ENCODE measurements at places on chromosomes 5 and 9. TPM values are rescaled to one million over a fixed set of nuclear protein-coding genes. Genes with fewer than 3 reads are reported as not detected.

CATSPER3 gene
- not detected for total RNA-seq

- no peak for DNase-seq
Measured at GRCh38 chr9:123376218-123377071, 20.4 kb downstream of the CRB2 start.

IARS1 gene
- 180 TPM for total RNA-seq

DNA sequence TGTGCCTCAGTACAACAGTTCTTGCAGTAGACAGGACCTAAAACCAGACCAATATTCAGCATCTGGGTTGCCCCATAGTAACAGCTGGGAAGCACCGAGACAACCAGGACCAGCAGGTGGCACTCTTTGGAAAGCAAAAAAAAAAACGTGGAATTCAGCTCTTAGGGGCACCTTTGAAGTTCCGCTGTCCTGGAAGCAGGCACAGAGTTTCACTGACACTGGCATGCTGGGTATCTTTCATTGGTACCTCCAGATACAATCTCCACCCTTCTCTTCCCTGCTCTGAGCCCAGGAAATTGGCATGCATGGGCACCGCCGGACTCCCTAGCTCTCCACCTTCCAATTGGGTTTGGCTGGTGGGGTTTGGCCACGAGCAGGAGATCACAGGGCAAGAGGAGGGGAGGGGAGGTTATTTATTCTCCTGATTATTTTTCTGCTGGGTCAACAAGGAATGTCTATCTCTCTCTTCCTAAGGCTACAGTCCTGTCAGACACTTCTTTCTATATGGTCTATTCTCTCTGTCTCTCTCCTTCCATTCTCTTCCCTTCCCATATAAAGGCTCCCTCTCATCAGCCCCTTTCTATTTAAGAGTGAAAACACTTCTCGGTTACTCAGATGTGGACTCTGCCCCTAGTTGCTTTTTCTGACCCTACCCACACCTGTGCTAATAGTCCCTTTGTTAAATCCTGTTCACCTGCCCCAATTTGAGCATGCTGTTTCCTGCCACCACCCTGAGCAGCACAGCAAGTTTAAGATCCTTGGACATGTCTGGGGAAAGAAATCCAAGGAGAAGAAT, 1.9 kb upstream of the IDNK start:
- DNase-seq: peak; percentile 78

GRCh38 chr9:14203356-14204056, 110.4 kb downstream of the NFIB start:
- no peak for DNase-seq

DNA sequence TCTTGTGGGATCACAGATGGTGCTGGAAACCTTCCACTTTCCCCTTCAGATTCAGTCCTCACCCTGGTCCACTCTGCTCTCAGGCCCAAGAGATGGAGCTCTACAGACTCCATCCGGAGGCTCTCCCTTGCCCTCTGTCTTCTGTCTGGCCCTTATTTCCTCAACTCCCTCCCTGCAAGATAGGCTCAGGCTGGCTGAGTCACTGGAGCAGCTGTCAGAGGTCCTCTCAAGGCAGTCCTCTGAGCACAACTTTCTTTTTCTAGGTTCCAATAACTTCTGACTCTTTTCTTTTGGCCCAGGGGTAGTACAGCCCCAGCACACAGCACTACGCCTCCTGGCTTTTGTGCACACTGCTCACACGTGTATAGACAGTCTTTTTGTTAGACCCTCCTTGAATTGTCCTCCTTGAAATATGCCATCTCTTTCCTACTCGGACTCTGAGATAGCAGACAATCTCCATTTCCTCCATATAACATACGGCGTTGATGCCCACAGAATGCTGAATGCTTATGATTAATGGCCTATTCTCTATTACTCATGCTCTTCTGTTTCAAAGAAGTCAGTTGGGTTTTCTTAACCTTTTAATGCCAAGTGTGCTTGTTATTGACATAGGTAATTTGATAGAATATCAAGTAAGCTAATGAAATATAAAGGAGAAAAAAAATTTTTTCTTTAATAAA, 193.1 kb downstream of the SLC12A2 start:
- DNase-seq: no peak

DNA sequence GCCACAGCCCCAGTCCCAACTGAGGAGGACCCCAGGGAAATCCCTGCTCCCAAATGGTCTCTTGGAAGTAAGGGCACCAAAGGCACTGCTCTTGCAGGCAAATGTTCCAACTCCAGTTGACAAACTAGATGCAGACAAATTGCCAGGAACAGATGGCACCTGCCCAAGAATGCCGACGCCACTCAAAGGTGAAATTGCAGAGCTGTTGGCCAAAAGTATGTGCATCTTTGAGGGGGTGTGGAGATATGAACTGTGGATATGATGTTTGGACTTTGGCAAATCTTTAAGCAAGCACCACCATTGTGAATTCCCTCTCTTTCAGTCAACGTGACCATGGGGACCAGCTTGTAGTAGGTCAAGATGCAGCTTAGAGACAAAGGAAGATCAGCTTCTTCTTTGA, 12.0 kb upstream of the CPLX2 start:
- no peak for DNase-seq

PRR16 gene
- total RNA-seq: not detected

- no peak for DNase-seq
Measured at GRCh38 chr5:150092159-150092787, 5.9 kb upstream of the CSF1R start.

DNA sequence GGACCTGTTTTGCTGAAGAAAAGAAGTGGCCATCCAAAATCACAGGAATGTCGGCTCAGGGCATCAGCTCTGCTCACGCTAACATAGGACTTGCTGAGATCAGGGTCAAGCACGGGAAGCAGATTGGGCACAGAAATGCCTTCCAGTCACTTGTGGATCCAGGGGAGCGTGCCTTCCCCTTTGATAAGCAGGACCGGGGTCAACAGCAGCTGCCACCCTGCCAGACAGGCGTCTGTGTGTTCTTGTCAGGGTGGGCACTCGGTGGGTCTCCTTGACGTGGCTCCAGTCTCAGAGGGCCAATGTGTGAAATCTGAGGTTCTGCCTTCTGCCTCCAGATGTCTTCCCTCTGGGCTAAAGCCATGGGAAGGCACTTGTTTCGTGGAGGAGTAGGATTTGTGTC, 313.7 kb upstream of the IRX4 start:
- DNase-seq: no peak

DNA sequence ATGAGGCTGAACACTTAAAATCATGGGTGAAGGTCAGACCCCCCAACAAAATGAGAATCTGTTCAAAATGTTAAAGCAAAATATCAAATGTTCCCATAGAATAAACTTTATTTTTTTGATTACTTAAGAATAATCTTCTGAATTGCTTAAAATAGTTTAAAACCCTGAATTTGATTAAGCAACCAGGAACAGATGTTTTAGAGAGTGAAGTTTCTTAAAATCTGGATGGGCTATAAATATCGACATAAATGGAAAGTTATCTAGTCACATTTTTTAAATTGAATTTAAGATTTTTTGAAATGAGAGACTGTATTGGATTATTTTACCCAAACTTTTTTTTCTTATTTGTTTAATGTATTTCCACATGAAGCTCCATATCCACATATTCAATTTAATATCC, 98.5 kb downstream of the ADAMTS12 start:
- DNase-seq: no peak

GRCh38 chr9:27634879-27635278, 61.6 kb upstream of the C9orf72 start:
- no peak for DNase-seq

DNA sequence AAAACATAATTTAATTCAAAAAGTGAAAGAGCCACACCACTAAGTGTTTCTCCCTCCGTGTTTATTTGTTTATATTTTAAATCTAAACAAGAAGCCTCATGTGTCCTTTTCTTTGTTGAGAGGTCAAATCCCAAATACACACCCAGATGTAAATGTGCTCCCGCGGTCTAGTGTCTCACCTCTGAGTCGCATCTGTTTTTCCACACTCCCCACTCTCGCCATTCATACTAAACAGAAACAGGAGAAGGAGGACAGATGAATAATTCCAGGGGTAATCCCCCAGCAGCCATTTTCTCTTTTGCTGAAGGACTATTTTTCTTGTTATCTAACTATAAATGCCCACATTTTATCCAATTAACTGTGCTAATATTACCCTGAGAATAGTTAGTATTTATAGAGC, 361.6 kb upstream of the RIOK2 start:
- DNase-seq: no peak

GRCh38 chr5:77843570-77844372, 67.6 kb upstream of the TBCA start:
- DNase-seq: peak; percentile 68

DNA sequence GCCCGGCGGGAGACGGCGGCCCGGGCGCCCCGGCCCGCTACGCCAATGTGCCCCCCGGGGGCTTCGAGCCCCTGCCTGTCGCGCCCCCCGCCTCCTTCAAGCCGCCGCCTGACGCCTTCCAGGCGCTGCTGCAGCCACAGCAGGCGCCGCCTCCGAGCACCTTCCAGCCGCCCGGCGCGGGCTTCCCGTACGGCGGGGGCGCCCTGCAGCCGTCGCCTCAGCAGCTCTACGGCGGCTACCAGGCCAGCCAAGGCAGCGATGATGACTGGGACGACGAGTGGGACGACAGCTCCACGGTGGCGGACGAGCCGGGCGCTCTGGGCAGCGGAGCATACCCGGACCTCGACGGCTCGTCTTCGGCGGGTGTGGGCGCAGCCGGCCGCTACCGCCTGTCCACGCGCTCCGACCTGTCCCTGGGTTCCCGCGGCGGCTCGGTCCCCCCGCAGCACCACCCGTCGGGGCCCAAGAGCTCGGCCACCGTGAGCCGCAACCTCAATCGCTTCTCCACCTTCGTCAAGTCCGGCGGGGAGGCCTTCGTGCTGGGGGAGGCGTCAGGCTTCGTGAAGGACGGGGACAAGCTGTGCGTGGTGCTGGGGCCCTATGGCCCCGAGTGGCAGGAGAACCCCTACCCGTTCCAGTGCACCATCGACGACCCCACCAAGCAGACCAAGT, 723 bp downstream of the SNX18 start:
- peak; percentile 80 for DNase-seq

HAPLN1 gene
- total RNA-seq: 2.3 TPM

DNA sequence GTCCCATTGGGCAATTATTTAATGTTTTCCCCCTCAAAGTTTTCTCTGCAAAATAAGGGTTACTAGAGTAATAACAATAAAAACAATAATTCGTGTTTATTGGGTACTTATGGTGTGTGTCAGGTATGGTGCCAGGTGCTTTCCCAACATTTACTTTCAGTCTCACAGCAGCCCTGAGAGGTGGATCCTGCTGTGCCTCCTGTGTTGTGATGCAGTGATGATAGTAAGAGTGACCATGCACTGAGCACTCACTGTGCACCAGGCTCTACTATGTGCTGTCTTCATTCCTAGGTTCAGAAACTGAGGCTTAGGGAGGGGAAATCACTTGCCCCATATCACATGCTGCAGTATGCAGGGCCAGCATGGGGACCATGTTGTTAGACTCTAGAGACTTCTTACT, 15.5 kb downstream of the OTULINL start:
- DNase-seq: no peak

DNA sequence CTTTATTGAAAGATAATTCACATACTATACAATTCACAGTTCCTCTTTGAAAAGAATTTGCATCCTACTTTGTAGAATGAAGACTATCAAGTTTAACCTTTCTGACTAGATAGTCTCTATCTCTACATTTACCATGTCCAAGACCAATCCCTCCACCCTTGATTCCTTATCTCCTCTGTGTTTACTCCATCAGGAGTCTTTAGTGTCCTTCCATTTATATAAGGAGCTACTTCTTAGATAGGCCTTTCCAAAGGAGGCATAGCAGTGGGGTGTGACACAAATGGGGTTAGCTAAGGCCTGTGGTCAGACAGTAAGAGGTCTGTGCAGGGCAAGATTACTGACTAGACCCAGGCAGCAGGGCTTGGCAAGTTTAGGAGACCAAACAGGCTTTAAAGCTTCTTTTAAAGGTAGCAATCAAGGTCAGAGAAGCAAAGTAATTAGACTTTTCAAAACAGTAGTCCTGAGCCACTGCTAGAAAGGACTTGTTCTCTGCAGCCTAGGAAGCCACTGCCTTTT, 11.1 kb upstream of the DMXL1 start:
- no peak for DNase-seq

ESM1 gene
- total RNA-seq: not detected

- DNase-seq: no peak
Measured at GRCh38 chr9:78592811-78593210, 295.9 kb downstream of the PSAT1 start.

DNA sequence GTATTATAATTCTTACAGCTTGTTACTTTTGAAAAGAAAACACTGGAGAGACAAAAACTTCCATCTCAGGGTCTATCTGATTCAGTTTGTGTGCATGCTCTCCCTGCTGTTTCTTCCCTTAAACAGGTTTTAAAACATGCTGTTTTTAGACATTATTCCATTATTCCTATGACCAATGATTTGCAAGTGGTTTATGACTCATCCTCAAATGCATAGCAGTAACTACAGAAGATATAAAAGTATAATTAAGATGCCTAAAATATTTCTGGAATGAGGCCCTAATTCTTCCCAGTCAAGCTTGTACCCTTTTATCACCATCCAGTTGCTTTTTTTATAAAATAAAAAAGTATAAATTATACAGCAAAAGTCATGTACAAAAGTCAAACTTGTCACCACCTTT, 3.7 kb downstream of the DTWD2 start:
- no peak for DNase-seq

- no peak for DNase-seq
Measured at GRCh38 chr9:33703430-33704102, 91.8 kb upstream of the PRSS3 start.

OR1J2 gene
- not detected for total RNA-seq

- DNase-seq: no peak
Measured at GRCh38 chr5:147832541-147832940, 1.1 kb upstream of the SPINK1 start.

DNA sequence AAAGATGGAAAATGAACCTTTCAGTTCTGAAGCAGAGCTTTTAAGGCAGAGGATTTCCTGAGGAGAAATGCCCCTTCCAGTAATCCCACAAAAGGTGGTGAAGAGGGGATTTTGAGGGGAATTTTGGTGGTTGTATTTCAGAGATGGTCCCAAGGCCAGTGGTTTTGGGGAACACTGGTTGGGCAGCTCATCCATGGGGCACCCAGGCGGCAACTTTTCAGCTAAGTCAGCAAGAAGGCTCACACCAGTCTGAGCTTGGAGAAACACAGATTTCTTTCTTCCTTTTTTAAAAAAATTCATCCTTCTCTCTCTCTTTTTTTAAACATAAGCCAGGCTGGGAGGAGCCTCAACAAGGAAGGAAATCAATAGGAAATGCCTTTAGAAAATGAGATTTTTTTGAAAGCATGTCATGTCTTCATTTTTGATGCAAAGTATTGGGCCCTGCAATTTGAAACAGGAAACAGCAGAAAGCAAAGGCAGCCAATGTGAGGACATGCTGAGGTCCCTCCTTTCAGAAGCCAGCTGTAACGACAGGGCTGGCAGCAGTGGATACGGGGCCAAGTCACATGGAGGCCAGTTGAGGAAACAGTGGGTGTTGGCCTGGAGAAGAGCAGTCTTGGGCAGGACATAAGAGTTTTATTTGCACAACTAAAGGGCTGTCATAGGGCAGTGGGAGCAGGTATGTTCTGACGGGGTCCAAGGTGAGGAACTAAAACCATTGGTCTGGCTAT, 155.3 kb upstream of the KLF4 start:
- DNase-seq: no peak
